ENCODE measurements at places on chromosomes 2 and 18.

- no peak for DNase-seq
Measured at GRCh38 chr2:216081012-216081411, 597 bp downstream of the PECR start.

DNA sequence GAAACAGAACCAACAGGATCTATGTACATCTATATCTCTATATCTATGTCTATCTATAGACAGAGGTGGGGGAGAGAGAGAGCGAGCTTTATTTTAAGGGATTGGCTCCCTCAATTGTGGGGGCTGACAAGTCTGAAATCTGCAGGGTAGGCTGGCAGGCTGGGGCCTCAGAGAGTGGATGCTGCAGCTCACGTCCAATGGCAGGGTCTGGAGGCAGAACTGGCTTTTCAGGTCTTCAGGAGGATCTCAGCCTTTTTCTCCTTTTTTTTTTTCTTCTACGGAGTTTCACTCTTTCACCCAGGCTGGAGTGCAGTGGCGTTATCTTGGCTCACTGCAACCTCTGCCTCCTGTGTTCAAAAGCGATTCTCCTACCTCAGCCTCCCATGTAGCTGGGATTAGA is 77.2 kb downstream of the ARL4C start:
- DNase-seq = no peak

DNA sequence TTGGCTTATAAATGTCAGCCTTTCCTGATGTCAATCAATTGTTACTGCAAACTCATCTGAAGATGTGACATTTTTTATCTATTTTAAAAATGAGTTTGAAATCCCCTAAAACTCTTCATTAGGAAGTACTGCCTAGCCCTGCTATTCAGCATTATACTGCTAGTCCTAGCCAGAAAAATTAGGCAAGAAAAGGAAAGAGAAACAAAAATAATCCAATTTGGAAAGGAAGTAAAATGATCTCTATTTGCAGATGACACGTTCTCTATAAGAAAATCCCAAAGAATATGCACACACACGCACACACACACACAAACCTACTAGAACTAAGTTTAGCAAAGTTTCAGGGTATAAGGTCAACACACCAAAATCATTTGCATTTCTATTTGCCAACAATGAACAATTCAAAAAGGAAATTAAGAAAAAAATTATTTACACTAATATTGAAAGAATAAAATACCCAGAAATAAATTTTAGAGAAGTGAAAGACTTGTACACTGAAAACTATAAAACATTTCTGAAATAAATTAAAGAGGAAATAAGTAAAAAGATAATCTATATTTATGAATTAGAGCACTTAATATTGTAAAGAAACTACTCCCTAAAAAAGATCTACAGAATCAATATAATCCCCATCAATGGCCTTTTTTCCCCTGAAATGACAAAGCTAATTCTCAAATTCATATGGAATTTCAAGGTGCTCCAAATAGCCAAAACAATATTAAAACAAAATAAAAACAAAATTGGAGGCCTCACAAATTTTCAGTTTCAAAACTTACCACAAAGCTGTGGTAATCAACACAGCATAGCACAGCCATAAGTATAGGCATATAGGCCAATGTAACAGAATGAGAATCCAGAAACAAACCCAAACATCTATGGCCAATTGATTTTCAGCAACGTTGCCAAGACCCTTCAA is 433.7 kb upstream of the TRIB2 start:
- no peak for DNase-seq

DNA sequence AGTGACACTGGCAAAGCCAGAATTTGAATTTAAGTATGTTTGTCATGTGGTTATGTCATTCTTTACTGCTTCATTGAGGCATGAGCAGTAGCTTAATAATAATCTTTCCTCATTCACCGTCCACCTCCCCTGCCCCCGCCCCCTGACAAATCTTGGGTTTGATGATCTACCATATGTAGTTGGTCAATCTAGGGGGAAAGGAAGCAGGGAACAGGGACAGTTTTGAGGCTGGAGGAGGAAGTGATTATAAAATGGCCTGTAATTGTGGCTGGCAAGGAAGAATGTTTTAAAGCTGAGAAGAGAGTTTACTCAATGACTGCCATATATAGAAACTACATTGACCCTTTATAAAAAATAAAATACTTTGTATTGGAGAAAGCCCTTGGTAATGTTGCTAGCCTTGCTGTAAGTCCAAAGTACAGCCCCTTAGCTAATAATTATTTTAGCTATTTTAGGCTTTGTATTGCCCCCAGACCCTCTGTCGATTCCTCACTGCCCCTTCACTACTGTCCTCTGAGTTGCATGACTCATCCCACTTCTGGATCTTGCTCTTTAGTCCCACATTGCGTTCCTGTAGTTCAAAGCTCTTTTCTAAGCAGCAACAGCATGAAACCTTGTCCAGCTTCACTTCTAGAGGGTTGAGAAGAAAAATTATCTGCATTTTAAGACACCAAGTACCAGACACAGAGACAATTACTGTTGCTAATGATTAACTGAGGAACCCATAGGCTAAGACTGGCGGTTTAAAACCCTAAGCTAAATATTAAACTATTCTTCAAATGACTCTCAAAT is 38.4 kb downstream of the PELI1 start:
- no peak for DNase-seq

GRCh38 chr2:10524851-10525572 is 76.9 kb upstream of the ODC1 start:
- DNase-seq = no peak

GRCh38 chr2:62305421-62306176 is 109.7 kb downstream of the B3GNT2 start:
- DNase-seq = no peak

- no peak for DNase-seq
Measured at GRCh38 chr2:235206980-235207579, 255.3 kb downstream of the SH3BP4 start.

GRCh38 chr2:193561054-193561453 is 1366.3 kb upstream of the TMEFF2 start:
- DNase-seq = no peak

DNA sequence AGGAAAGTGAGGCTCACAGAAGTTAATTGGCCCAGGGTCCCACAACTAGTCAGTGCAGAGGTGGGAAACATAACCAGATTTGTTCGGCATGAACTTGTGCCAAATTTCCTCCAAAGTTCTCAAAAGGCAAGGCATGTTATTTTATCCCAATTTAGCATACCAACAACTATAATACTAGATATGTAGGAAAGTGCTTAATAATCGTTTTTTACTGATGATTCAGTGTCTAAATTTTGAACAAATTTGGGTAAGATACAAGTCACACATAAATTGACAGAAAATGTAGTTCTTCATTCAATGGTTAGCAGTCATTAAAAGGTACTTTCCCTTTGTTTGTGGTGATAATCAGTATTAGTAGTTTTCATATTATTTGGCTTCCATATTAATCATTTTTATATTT is 38.5 kb upstream of the CYBRD1 start:
- DNase-seq = no peak

DNA sequence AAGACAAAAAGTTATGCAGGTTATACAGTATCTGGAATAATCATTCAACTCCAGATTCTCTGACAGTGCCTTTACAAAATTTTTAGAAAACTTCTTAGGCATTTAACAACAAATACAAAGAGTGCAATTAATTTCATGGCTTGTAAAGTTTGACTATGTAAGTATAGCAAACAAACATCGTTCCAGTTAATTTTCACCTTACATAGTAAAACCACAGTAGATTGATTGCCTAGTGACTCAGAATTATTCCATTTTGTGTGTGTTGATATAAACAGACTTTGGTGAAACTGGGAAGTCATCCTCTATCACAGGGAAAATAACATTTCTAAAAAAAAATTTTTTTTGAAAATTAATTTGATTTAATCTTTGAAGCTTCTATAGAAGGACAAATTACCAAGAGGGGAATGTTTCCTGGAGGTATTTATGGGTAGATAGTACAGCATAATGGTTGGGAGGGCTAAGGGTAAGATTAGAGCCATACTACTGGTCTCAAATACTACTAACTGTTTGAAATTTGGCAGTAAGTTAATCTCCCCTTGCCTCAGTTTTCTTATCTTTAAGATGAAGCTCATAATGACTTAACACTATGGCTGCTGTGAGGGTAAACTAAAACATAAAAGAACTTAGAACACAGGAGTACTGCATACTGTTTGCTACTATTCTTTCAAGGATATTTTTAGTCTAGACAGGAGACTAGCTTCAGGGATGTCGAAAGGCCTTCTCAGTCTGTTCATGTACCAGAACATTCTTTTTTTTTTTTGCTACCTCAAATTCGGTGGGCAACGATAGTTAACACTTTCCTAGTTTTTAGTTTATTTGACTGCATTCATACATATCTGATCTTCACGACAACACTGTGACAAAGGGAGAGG is 19.6 kb downstream of the NDUFAF7 start:
- no peak for DNase-seq

DNA sequence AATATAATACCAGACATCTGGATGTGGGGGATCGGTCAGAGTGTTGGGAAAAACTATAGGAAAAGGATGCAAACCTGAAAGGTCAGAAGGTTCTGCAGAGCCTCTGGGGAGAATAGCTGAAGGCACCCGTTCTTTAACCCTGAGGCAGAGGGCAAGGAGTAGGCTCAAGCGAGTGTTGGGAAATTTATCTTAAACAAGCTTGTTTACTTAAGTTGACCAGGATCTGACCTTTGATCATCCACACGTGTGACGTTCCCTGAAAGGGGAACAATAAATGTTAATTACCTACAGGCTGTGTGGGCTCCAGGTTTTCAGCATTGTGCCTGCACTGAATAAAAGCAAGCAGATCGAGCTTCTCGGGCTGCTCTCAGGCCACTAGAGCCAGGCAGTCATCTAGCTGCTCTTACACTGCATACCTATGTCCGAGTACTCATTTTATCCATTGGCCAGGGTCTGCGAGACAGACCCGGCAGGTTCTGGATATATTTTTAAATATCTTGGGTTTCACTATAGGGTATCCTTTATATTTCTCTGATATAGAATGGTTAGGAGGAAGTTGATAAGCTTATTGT is 400.6 kb upstream of the CHST9 start:
- no peak for DNase-seq

DNA sequence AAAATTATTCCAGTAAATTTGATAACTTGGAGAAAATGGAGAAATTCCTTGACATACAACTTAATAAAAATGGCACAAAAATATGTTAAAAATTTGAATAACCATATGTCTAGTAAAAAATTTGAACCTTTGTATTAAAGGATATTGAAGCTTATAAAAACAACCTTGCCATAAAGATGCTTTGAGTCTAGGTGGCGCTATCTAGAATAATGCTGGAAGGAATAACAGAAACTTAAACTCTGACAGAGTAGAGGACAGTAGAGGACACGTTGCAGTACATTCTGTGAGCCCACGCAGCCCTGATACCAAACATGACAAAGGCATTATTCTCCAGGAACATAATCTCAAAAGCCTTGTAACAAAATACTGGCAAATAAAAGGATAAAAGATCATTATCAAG is 44.7 kb upstream of the ALKAL2 start:
- no peak for DNase-seq

DNA sequence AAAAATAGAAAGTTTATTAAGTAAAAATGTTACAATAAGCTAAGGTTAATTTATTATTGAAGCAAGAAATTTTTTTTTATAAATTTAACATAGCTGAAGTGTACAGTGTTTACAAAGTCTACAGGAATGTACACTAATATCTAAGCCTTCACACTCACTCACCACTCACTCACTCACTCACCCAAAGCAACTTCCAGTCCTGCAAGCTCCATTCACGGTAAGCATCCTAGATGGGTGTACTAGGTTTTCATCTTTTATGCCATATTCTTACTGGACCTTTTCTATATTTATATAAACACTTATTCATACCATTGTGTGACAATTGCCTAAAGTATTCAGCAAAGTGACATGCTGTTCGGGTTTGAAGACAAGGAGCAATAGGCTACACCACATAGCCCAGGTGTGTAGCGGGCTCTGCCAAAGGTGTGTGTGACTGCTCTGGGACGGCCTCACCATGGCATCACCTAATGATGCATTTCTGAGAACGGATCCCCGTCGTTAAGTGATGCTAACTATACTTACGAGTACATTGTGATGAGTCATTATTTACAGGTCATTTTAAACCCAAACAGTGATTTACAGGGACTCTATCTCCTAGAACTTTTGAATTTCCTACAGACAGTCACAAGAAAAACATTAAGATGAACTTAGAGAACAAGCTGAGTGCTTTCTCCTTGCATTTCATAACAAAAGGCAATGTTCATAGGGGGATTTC is 76.3 kb upstream of the ID2 start:
- no peak for DNase-seq

DNA sequence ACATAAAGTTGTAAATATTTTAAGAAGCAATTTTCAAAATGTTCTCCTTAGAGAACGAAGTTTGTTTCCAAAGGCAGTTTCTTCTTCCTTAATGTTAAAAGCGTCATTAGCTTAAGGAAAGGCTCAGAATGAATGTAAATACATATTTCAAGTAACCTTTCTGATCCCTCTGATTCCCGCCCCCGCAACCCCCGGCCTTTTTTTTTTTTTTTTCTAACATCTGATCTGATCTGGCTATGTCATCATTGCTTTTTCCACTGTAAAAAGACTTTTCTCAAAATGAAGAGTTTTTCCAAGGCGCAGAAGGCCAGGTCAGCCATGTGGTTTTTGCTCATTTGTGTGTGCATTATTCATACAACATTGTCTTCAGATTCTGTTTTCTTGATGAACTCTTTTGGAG is 57.1 kb upstream of the MEIS1 start:
- DNase-seq = no peak

DNA sequence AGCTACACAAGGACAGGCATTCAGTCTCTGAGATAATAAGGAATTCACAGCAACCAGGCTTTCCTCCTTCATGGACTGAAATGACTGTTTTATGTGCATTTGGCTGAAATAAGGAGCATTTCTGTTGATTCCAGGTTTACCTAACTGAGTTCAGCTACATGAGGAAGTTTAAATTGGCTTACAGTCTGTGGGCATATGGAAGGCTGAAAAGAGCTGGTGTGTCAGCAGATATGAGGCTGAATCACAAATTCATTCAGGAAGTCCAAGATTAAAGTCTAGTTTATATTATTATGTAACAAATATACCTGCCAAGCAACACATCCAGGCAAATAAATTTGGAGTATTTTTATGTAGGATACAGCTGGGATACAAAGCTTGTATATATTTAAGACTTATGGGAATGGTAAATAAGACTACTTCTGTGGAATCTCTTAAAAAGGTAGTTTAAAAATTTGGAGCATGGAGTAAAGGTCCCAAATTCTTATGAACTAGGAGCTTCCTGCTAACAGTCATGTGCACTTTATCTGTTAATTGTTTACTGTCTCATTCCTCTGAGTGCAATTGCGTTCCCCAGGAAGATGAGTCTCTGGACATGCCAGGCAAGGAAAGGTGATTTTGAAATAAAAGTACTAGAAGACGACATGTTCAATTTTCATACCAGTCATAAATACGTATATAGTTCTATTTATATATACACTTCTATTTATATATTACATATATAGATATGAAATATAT is 53.0 kb downstream of the ZC3H8 start:
- DNase-seq = no peak

GRCh38 chr2:215369181-215369760 is 57.4 kb downstream of the ATIC start:
- no peak for DNase-seq

- DNase-seq = no peak
Measured at GRCh38 chr2:225223301-225223700, 176.2 kb upstream of the NYAP2 start.

- DNase-seq = no peak
Measured at GRCh38 chr2:151823651-151824050, 4.6 kb downstream of the ARL5A start.
